ENCODE measurements at places on chromosomes 4 and X.

- DNase-seq = no peak
These were observed 1.2 kb upstream of the EFHC2 start for GRCh38 chrX:44344687-44345086.

DNA sequence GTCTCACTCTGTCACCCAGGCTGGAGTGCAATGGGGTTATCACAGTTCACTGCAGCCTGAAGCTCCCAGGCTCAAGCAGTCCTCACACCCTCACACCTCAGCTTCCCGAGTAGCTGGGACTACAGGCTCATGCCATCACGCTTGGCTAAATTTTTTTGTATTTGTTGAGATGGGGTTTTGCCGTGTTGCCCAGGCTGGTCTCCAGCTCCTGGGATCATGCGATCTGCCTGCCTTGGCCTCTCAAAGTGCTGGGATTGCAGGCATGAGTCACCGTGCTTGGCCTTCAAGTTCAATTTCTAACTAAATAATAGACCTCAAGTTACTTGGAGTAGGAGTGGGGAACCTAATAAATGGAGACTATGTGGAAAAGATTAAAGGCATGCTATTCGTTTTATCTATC lies 48.9 kb downstream of the MND1 start:
- DNase-seq = peak; percentile 70

DNA sequence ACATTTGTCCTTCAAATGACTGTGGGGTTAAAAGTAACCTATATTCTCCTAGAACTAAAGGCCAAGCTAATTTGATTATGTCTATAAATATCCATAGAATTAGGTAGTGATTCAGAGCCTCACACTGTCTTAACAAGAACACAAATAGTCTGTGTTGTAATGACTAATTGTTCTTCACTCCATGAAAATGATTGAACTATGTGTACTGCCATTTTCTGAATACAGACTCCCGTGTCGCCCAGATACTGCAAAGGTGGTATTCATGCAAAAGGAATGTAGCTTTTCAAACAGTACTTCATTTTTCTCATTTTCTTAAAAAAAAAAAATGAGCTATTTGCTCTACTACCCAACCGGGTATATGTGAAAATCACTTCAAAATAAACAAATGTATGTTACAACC lies 11.3 kb upstream of the PHKA2 start:
- DNase-seq = peak; percentile 63

GRCh38 chr4:143358923-143359643 lies 22.4 kb downstream of the GAB1 start:
- peak; percentile 34 for DNase-seq

DNA sequence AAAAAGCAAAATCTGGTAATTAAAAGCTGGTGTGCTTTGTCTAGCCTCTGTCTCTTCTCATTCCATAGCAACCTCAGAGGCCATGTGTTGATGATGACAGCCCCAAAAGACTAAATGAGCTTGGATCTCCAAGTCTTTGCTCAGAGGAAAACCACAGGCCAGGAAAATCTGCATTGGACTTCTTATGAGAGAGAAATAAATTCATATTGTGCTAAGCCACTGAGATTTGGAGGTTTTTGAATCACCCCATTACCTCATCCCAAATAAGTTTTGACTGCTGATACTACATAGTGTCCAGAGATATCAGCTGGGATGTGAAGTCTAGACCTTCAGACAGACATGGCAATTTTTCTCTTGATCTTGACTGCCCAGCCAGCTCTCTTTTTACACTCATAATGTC lies 178.6 kb upstream of the DIPK2B start:
- DNase-seq = peak; percentile 61

GRCh38 chr4:86857341-86858052 lies 8.3 kb upstream of the SLC10A6 start:
- DNase-seq = no peak

GRCh38 chr4:47432749-47433148 lies 30.8 kb downstream of the COMMD8 start:
- DNase-seq = no peak

- peak; percentile 81 for DNase-seq
These were observed 46.4 kb downstream of the KDR start for GRCh38 chr4:55078987-55079386.

GRCh38 chr4:138138774-138139173 lies 103.4 kb downstream of the SLC7A11 start:
- DNase-seq = no peak

- peak; percentile 52 for DNase-seq
These were observed 12.3 kb upstream of the GRIA3 start for GRCh38 chrX:123171781-123172180.

DNA sequence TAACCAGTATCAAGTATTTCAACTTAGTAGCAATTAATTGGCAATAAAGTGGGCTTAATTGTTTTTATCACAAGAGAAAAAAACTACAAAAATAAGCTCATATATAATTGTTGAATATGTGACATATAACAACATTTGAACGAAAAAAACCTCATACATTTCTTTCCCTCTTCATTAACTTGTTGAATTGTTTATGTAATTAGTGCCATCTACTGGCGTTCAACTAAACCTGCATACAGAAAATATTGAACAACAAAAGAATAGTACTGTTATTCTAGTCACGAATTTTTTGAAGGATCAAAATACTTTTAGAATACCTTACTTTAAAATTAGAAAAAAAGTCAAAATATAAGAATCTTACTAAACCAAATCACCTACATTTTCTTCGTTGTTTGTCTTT lies 586.5 kb upstream of the FTHL17 start:
- DNase-seq = peak; percentile 33

DNA sequence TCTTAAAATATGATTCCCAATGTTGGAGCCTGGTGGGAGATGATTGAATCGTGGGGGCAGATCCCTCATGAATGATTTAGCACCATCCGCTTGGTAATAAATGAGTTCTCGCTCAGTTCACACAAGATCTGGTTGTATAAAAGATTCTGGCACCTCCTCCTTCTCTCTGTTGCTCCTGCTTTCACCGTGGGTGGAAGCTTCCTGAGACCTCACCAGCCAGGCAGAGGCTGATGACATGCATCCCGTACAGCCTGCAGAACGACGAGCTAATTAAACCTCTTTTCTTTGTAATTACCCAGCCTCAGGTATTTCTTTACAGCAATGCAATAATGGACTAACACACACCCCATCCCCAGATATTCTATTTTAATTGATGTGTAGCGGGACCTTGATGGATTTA lies 162.2 kb downstream of the NPFFR2 start:
- DNase-seq = no peak

- DNase-seq = peak; percentile 5
These were observed 48.1 kb downstream of the SMC1A start for GRCh38 chrX:53374222-53374820.

GRCh38 chr4:55186123-55186522 lies 60.7 kb upstream of the KDR start:
- no peak for DNase-seq

GRCh38 chrX:16869393-16870094 lies 618 bp downstream of the RBBP7 start:
- peak; percentile 32 for DNase-seq

Data from AG10803 (cell line).